Fibroblast of lung (primary cell): ENCODE measurements at places on chromosomes 1 and 21.
A peak's percentile ranks its signal among the peaks of the same experiment; 100 is the strongest.

GRCh38 chr1:31383967-31384366 lies 11.1 kb upstream of the FABP3 start:
- no peak for DNase-seq

GRCh38 chr1:11874258-11874562 lies 15.5 kb upstream of the NPPB start:
- no peak for DNase-seq

DNA sequence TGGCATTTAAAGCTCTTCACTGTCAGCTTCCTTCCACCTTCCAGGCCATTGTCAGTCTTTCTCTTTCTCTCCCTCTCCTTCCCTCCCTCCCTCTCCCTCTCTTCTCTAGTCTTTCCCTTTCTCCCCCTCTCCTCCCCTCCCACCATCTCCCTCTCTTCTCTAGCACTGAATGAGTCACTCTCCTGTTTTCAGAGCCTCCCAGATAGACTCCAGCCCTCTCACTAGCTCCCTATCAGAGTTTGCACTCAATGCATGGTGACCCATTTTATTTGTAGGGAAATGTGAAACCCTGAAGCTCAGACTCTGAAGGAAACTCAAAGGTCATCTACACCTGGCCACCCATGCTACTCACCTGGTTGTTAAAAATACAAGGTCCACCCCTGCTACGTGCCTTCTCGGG lies 4.4 kb upstream of the MATN1 start:
- peak; percentile 67 for DNase-seq

DNA sequence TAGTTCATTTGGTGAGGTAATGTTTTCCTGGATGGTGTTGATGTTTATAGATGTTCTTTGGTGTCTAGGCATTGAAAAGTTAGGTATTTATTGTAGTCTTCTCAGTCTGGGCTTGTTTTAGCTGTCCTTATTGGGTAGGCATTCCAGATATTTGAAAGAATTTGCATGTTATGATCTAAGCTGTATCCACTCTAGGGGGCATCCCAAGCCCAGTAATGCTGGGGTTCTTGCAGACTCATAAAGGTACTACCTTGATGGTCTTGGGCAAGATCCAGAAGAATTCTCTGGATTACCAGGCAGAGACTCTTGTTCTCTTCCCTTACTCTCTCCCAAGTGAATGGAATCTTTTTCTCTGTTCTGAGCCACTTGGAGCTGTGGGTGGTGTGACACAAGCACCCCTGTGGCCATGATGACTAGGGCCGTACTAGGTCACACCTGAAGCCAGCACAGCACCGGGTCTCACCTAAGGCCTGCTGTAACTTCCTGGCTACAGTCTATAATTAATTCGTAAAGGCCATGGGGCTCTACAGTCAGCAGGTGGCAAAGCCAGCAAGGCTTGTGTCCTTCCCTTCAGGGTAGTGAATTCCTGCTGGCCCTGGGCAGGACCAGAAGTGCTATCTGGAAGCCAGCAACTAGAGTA lies 74.8 kb upstream of the PDE4B start:
- peak; percentile 46 for DNase-seq

DNA sequence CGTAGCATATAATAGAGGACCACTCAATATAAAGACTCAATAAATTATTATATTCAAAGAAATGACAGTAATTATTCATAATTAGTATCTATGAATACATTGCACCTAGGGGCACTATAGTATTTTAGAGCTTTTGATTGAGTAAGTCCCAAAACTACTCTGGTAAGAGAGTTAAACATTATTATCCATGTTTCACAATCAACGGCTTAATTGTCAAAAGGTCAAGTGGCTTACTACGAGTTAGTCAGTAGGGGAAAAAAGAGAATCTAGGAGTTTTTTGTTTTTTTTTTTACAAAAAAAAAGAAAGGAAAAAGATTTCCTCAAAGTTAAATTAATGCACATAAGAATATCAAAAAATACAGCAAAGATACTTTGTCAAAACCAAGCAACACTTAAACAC lies 20.4 kb upstream of the LAMC1 start:
- peak; percentile 25 for DNase-seq

DNA sequence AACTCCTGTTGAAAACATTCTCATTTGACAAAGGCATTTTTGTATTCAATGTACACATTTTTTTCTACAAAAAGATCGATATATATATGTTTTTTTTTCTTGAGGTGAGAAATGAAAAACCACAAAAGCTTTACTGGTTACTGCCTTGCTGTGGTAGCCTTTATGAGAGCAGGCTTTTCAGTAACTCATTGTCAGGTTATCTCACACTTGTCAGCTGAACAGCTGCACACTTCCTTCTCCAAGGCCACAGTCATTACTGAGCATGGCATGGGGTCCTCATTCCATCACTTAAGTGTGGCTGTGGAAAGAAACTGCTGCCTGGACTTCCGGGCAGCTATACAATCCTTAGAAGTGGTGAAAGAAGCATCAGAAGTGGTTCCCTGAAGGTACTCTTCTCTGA lies 169.3 kb upstream of the ZP4 start:
- DNase-seq: peak; percentile 48

DNA sequence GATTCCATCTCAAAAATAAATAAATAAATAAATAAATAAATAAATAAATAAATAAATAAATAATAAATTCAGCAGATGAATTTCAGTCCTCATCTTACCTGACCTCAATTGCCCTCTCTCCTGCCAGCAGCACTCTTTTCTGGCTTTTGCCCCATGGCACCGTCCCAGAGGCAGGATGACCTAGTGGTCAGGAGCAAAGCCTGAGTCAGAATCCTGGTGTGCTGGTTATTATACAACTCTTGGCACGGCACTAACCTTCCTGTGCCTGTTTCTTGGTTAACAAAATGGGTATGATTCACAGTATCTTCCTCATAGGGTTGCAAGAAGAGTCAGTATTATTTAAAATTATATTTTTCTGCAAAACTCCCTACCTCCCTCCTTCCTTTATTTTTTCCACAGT lies 43.0 kb downstream of the NKAIN1 start:
- DNase-seq: peak; percentile 54

DNA sequence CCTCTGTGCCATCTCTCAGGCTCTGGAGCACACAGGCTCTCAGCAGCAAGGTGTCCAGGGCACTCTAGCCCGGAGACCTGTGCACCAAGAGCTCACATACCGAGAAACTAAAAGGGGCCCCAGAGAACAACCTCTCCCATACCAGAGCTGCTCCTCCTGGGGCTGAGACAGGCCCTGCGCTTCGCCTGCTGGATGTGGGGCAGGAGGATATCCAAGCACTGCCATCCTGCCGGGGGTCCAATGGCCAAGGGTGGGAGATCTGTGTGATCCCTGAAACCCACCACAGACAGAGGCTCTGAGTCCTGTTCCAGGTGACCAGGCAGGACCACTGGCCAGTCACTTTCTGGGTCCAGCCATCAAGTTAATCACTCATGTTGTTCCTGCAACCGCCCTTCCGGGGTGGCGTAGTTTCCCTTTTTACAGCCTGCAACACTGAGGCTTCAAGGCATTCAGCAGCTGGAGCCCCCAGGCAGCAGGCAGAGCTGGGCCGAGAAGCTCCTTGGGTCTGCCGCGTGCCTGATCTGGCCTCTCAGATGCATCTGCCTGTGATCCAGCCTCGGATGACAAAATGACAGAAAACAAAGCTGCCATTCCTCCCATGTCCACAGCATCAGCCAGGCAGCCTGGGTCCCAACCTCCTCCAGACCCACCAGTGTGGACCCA lies 36.7 kb upstream of the ACTRT2 start:
- no peak for DNase-seq

GRCh38 chr1:246279402-246279801 lies 227.7 kb downstream of the SMYD3 start:
- no peak for DNase-seq

- peak; percentile 14 for DNase-seq
These were observed 24.8 kb downstream of the ST6GALNAC5 start for GRCh38 chr1:76891931-76892622.

GRCh38 chr1:111559736-111560279 lies 56.4 kb upstream of the ADORA3 start:
- peak; percentile 42 for DNase-seq

GRCh38 chr1:198559362-198559761 lies 18.9 kb upstream of the ATP6V1G3 start:
- no peak for DNase-seq

GRCh38 chr1:234978397-234979295 lies 150.0 kb downstream of the TOMM20 start:
- peak; percentile 88 for DNase-seq

DNA sequence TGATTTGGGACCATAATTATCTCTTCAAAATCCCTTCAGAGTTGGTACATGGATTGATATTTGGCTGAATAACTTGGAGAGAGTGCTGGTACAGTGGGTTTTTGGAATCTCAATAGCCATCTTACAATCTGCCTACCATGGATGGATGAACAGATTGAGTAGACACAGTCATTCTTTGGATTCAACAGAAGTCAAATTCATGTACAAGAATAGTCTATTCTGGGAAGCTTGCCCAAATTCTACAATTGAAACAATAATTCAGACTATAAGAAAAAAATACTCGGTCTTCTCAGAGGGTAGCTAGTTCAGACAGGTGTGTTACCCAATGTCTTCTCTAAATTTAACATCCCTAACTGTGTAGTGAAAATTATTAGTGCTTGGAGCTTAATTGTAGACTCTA lies 574.0 kb downstream of the LRRIQ3 start:
- DNase-seq: no peak

DNA sequence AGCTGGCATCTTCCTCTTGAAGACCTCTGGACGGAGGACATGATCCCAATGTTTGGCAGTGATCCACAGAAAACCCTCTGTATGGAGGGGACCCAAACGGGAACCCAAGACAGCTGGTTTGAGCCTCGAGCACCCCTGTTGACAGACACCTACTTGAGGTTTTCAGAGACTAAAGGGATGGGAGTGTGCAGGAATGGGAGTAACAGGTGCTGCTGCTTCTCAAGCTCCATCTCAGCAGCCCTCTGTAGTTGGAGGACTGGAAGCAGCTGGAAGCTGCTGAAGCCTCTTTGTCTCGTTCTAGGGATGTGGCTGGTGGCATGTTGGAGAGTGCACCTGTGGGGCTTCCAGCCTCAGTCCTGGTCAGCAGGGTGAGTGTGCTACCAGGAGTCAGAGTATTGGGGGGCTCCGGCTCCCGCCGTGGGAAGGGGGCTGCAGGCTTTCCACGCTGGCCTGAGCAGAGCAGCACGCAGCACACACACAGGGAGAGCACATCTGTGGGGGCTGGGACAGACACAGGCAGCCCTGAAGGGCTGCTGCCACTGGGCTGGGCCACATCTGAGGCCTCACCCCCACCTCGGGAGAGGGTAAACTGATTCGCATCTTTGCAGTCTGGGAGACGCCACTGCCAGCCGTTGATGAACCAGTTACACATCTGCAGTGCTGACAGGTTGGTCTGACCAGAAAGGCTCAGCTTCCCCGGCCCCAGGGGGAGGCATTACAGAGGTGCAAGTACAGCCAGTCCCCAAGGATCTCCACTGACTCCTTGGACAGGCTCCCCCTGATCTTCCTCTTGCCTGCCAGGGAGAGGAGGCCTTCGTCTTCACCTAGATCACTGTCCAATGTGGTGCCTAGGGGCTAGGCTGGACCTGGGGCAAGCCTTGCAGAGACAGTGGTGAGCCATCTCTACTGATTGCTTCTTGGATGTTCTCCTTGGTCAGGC lies 56.6 kb downstream of the ADSS2 start:
- DNase-seq: no peak

GRCh38 chr21:42357307-42357706 lies 6.5 kb upstream of the TFF2 start:
- DNase-seq: no peak

- peak; percentile 100 for DNase-seq
These were observed 167.6 kb downstream of the RHOU start for GRCh38 chr1:228902781-228903433.

GRCh38 chr1:23651069-23651808 lies 40.4 kb upstream of the RPL11 start:
- no peak for DNase-seq

DNA sequence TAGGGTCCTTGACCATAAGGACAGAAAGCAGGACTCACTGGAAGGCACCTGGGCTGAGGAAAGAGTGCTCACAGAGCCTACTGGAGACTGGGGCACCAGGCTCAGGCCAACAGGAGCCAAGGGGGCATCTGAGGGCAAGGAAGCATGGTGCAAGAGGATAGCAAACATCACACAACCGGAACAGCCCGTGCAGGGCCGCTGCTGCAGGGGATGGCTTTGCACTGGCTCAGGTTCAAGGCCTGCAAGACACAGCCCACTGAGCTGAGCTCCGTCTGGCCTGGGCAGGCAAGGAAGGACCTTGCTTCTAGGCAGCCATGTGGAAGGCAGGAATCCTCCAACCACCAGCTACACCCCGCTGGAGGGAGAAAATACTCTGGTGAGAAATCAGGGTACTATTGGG lies 59.8 kb upstream of the KIF26B start:
- DNase-seq: no peak

DNA sequence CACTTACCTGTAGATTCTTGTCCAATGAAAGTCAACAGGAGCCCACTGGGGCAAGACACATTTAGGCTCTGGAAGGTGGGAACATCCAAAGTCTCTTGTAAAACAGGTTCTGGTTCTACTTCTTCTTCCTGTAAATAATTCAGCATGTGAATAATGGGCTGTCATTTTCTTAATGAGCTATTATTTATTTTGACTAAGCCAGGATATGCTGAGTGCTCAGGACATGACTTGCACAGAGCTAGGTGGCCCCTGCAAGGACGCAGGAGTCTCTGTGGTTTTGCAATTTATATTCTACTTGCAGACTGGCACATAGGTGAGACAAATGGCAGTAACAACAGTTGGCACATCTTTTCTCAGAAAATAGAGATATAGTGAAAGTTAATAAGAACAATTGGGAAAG lies 98.7 kb downstream of the WDR3 start:
- DNase-seq: no peak

DNA sequence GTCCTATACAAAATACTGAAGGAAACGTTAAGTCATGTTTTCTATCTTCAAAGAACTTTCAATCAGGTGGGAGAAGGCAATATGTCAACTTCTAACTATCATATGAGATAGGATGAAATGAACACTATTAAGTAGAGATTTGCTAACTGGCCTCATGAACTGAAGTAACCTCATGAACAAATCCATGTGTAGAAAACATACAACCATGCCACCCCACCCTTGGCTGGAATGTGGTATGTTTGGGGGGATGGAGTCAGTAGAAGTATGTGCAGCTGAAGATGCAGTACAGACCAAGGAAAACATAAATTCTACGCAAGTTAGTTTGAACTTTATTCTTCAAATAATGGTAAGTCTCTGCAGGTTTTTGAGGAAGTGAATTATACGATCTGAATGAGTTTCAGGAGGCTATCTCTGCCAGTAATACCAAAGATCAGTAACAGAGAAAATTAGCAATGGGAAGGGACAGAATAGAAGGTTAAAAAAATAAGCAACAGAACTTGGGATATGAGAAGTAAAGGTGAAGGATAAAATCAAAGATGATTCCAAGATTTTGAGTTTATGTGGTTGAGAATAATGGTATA lies 4.5 kb downstream of the TRMT1L start:
- peak; percentile 11 for DNase-seq

GRCh38 chr1:85943526-85943925 lies 213.0 kb downstream of the COL24A1 start:
- no peak for DNase-seq

DNA sequence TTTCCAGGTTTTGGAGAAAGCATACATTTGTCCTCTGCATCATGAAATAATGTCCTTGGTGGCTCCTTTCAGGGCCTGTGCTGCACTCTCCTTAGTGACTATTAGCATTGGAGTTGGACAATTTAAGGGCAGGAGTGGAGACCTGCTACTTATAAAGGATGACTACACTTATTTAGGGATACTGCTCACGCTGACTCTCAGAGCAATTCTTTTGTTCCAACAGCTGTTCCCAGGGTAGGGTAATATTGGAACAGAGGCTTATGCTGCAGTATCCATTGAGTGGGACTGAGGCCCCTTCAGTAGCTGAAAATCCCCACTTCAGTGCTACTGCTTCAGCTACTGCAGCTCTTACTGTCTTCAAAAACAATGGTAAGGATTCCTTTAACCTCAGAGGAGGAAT lies 84.6 kb downstream of the GPR88 start:
- DNase-seq: no peak
